ENCODE measurements at places on chromosomes 2 and 18.

DNA sequence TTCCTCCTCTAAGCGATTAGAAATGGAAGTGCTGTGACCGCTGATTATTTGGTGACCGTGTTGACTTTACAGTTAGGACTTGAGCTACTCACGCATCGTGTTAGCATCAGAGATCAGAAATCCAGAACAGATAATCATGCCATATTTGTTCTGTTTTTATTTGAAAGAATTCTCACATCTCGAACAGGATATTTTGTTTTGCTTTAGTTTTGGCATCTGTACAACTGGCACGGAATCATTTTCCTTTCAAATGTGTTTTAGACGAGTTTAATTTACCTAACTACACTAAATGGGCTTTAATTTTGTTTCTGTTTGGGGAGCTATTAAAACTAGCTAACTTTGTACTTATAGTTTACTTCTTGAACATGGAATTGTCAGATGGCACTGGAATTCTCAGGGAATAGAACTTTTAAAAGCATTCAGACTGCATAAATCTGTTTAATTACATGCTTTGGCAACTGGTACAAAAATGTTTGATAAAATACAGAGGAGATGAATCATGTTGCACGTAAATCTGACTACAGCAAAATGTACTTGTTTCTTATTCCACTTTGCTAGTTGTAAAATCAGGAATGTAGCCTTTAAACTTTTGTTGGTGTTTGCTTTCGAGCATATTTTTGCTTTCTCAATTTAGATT is 1.4 kb downstream of the ITPRID2 start:
- peak; percentile 49 for DNase-seq

- no peak for DNase-seq
These were observed 113.4 kb upstream of the TANK start for GRCh38 chr2:161046876-161047275.

- DNase-seq = no peak
These were observed 95.7 kb upstream of the NRP2 start for GRCh38 chr2:205586626-205587025.

DNA sequence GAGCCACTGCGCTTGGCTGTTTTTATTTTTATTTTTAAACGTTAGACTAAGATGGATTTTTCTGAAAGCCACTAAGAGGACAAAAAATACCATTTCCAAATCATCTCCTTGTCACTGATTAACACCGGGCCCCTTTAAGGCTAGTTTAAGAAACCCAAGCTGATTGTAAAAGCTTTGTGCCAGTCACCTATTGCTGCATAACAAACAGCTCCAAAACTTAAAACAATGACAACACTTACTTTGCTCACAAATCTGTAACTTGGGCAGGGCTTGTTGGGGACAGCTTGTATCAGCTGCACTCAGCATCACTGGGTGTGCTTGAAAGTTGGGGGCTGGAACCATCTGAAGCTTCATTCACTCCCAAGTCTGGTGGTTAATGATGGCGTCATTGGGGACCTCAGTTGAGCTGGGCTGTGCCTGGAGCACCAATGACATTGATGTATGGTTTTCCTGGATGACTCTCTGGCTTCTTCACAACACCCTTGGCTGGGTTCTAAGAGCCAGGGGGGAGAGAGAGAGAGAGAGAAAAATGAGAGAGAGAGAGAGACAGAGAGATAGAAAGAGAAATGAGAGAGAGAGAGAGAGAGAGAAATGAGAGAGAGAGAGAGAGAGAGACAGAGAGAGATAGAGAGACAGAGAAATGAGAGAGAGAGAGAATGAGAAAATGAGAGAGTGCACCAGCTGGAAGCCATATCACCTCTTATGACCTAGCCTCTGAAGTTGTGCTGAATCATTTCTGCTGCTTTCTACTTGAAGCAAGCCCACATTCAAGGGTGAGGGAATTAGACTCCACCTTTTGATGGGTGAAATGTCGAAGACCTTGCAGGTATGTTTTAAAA is 26.0 kb upstream of the ATG16L1 start:
- no peak for DNase-seq

DNA sequence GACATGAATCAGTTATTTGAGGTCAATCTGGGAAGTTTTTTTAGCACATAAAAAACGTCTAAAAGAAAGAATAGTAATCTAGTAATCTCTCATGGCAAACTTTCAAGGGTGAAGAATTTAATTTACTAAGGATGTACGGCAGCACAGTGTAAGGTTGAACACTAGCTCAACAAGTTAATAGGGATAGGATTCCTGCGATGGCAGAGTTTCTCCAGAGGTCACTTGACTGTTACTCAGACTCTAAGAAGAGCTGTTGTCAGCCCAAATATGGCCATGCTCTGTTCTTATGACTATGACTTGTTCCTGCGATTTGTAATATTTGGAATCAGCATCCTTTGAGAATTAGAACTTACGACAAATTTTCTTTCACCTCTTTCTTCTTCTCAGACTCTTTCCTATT is 553.3 kb upstream of the TNP1 start:
- DNase-seq = no peak

- DNase-seq = no peak
These were observed 249.9 kb downstream of the DYSF start for GRCh38 chr2:71702971-71703898.

GRCh38 chr2:205024822-205025518 is 479.7 kb downstream of the PARD3B start:
- peak; percentile 91 for DNase-seq

GRCh38 chr2:141498561-141498960 is 632.3 kb downstream of the LRP1B start:
- no peak for DNase-seq

GRCh38 chr2:29215073-29215472 is 99.9 kb downstream of the CLIP4 start:
- DNase-seq = no peak

- DNase-seq = peak; percentile 40
These were observed 14.9 kb downstream of the EMX1 start for GRCh38 chr2:72932045-72932740.

DNA sequence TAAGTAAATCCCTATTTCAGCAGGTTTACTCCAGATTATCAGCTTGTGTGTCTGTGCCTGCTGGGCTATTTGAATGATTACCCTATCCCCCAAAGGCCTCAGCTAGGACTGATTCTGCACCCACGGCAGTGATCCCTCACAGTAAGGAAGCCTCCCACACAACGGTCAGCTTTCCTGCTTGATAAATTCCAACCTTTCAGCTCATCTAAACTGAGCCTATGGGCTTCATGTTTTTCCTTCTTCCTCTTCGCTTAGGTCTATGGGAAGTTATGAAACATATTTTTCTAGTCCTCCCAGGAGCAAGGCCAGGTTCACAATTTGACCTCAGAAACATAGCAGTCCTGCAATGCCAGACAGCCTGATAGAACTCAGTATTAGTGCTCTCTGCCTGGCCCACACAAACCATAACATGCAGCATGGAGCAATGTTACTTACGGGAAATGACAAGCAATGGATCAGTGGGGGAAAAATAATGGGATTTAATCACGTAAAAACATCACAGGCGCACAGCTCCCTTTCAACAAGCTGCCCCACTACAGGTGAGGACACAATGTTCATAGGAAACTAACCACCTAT is 170.9 kb downstream of the ZNF521 start:
- no peak for DNase-seq

DNA sequence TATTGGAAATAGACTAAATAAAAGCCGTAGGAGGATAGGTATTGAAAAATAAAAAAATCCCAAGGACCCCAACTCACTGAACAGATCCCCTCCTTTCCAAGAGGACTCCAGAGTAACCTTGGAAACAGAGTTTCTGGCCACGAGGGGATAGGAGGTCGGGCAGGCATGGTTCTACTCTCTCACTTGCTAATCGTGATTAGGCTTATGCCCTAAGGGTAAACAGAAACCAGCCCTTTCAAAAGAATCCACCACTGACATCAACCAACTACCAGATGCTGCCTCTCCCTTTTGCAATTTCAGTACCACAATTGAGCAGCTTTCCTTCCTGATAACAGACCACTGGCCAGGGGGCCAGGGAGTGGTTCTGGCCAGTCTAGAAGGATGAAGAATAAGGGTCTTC is 477.8 kb downstream of the EIPR1 start:
- DNase-seq = no peak

- DNase-seq = no peak
These were observed 24.7 kb downstream of the SKA1 start for GRCh38 chr18:50399582-50399981.

DNA sequence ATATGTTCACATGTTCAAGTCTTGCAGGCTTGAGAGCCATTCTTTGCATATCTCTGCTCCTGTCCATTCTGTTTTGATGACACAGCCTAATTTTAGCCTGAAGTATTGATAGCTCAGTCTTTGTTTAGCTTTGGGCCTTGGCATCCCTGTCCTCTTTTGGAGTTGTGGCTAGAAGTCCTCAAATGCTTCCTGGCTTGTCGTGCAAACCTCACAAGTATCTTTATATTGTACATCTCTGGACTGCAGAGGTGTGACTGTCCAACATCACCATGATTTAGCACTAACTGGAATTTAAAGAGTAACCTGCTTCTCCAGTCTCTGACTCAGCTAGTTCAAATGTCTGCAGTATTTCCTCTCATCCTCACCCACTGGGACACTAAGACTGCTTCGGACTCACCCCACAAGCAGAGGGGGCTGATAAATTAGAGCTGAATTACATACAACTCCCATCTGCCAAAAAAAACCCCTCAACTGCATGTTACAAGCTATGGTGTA is 11.7 kb downstream of the PFN4 start:
- peak; percentile 33 for DNase-seq

GRCh38 chr2:207869784-207870778 is 100.4 kb upstream of the FZD5 start:
- DNase-seq = peak; percentile 87

DNA sequence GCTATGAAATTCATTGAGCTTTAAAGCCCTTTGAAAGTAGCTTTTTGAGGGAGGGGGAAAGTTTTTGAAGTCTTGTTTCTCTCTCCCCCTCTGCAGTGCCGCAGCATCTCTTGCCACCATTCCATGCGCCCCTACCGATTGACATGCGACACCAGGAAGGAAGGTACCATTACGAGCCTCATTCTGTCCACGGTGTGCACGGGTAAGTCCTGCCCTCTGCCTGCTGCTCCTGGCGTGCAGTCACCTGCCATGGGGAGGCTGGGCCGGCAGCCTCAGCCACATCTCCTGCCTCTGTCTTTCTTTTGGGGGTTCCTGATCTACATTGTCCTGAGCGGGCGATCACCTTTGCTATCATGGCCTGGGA is 191.6 kb downstream of the GLI2 start:
- DNase-seq = no peak

- no peak for DNase-seq
These were observed 75.8 kb downstream of the ASAP2 start for GRCh38 chr2:9282128-9283112.

DNA sequence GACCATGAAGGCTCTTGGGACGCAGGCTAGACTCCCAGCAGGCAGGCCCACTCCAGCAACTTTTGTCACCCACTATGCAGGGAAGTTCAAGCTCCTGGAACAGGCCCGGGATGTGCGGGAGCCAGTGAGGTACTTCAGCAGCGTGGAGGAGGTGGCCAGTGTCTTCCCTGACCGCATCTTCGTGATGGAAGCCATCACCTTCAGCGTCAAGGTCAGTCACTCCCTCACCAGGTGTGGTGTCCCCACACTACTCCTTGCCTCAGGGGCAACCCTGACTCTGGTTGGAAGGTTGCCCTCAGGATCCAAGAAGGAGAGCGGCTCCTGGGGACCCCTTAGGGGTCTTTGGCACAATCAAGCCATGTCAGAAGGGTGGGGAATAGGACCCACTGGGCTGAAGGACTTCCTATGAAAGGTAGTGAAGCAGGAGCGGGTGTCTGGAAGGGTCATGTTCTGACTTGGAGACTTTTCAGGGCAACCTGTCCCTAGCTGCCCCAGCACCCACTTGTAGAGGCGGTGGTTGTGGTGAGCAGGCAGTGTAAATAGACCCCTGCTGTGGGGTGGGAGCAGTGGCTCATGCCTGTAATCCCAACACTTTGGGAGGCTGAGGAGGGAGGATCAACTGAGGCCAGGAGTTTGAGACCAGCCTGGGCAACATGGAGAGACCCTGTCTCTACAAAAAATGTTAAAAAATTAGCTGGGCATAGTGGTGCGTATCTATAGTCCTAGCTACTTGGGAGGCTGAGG is 10.2 kb downstream of the GAREM2 start:
- DNase-seq = no peak

DNA sequence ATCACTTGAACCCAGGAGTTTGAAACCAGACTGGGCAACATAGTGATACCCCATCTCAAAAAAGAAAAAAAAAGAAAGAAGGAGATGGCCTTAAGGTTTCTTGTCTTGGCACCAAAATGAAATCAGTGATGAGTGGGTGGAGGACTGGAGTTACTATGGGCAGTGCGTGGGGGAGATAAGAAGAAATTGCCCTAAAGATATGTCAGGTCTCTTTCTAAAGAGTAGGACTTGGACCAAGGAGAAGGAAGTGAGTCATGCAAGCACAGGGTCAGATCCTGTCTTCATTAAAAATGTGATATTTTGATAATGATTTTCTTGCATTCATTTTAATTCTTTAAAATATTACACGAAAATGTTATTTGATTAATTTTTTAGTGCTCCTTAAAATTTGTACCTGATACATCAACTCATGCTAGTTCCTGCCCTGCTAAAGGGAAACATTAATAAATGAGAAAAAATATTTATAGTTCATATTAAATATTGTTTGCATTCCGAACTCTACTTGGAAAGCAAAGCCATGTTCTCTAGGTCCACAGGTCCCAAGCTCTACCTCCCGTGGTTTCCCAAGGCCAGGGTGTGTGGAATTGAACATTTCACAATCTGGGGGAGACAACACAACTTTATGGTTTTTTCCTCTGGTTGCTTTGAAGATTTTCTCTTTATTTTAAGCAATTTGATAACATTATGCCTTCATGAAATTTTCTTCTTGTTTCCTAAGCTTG is 62.6 kb upstream of the CTLA4 start:
- DNase-seq = no peak

DNA sequence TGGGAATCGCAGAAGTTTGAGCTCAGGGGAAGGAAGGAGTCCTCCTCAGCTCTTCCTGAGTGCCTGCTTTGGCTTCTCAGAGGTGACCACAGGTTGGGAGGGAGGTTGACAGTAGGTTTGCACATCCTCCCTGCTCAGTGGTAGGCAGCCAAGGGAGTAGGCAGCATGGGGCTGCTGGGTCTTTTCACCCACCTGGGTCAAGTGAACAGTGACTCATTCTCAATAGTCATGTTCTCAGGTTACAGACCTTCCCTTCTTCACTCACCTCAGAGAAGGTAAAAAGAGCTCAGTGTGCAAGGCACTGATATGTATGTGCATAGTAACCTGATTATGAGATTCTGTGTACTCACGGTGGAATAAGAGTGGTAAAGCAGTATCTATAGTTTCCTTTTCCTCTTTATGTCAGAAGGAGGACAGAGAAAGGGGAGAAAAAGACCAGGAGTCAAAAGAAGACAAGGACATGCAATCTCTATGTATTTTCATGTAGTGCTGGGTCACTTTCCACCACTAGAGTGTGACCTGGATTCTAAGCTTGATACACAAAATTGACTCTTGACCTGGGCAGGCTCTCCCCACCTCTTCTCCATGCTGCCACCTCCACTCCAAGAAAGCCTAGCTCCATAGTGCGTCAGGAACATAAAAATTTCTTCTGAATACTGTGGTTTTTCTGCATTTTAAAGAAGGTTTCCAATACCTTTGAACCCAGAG is 36.5 kb upstream of the ASNSD1 start:
- no peak for DNase-seq

DNA sequence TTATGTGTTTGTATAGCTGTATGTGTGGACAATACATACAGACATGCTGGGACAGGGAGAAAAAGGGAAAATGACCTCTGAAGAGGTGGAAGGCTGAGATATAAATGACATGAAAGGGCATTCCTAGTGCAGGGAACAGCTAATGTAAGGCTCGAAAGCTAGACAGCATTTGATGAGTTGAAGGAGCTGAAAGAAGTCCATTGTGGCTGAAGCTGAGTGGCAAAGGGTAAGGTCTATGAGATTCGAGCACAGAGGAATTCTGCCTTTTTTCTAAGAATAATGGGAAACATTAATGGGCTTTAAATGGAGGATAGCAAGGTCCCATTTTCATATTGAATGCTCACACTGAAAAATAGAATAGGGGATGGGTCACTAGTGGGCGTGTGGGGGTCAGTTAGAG is 23.6 kb downstream of the ADD2 start:
- DNase-seq = no peak

Data from ACHN (cell line).